ENCODE measurements at places on chromosomes 7 and 10.
A peak's percentile ranks its signal among the peaks of the same experiment; 100 is the strongest.

DNA sequence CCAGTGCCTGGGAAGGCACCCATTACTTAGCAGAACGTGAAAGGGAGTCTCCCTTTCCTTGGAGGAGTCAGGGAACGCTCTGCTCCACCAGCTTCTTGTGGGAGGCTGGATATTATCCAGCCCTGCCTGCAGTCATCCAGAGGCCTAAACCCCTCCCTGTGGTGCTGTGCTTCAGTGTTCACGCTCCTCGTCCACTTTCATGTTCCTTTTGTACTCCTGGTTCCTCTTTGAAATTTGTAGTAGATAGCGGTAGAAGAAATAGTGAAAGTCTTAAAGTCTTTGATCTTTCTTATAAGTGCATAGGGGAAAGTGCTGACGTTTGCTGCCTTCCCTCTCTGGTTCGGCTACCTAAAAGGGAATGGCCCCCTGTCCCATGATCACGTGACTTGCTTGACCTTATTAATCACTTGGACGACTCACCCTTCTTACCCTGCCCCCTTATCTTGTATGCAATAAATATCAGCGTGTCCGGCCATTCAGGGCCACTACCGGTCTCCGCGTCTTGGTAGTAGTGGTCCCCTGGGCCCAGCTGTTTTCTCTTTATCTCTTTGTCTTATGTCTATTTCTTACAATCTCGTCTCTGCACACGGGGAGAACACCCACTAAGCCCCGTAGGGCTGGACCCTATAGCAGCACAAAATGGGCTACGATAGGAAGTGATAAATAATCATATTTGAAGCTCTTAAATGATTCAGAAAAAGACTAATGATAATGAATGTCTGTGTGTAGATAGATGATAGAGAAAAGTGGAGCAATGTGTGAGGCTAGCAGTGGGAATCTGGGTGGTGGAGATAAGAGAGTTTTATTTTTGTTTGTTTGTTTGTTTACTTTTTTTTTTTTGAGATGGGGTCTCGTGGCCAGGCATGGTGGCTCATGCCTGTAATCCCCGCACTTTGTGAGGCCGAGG, 5.8 kb upstream of the ESYT2 start:
- H3K4me1 ChIP-seq = peaks cover 8% of the 10 kb centered on the region
- no peak overlapping the region for H3K27ac ChIP-seq
- no peak for DNase-seq
- H3K4me3 ChIP-seq = no peak overlapping the region

GRCh38 chr10:15123749-15124184, 26.6 kb downstream of the RPP38 start:
- H3K4me1 ChIP-seq = no peaks in the 10 kb centered on the region
- H3K27me3 ChIP-seq = no peaks in the 10 kb centered on the region
- H3K4me3 ChIP-seq = no peak overlapping the region
- no peak overlapping the region for H3K27ac ChIP-seq
- no peak for DNase-seq

GRCh38 chr7:42208572-42208971, 28.4 kb downstream of the GLI3 start:
- peaks cover 26% of the 10 kb centered on the region for H3K4me1 ChIP-seq
- DNase-seq = no peak
- no peak overlapping the region for H3K4me3 ChIP-seq
- peaks cover 52% of the 10 kb centered on the region for H3K36me3 ChIP-seq

DNA sequence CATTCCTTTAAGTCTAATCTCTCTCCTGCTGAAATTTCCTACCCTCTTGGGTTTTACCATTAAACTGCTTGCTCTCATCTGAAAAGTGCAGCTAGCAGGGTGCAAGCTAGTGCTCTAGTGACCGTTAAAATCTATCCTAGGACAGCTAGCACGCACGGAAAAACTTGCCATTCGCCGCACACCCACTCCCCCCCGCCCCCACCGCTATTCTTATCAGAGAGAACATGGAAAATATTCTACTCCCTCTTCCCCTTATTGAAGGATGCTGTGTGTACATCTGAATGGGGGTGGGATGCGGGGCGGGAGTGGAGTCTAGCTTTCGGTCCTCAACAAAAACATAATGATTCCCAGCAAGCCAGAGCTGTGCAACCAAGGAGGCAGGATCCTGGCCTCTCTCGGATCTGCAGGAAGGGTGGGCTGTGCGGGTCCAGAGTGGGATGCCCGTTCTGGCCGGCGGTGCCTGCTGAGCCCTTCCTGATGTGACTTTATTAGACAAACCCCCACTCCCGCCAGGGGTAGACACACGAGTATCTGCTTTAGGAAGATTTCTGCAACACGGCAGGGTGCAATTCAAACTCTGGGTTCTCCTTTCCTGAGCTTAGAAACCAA, 1.1 kb upstream of the ADRA2A start:
- H3K36me3 ChIP-seq = peaks cover 8% of the 10 kb centered on the region
- no peak overlapping the region for H3K27ac ChIP-seq
- H3K4me1 ChIP-seq = peaks cover 17% of the 10 kb centered on the region
- peaks cover 75% of the 10 kb centered on the region for H3K27me3 ChIP-seq
- no peak for DNase-seq

DNA sequence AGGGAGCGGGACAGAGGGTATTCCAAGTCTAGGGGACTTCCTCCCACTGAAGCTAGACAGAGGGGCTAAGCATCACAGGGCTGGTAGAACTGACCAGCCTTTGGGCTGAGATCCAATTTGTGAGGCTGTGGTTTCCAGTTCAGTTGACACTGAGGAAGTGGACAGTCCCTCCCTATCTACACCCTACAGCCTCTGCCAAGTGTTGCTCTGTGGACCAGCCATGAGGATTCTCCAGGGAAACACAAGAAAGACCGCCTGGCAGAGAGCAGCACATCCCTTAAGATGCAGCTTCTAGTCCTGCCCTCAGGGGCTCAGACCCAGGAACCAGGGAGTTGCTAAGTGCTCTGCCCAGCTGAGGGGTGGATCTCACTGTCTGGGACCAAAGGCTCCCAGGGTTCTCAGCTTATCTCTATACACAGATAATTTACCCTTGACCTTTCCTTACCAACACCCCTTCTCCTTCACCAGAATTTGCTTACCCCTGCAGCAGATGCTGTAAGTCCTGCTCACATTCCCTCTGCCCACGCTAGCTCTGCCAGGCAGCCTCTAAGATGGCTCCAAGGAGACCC, 252.0 kb downstream of the SKIDA1 start:
- H3K27ac ChIP-seq = no peak overlapping the region
- no peaks in the 10 kb centered on the region for H3K27me3 ChIP-seq
- DNase-seq = no peak
- peaks cover 4% of the 10 kb centered on the region for H3K36me3 ChIP-seq
- peaks cover 2% of the 10 kb centered on the region for H3K4me1 ChIP-seq
- H3K4me3 ChIP-seq = no peak overlapping the region

- H3K4me1 ChIP-seq = peaks cover 41% of the 10 kb centered on the region
- DNase-seq = no peak
- no peaks in the 10 kb centered on the region for H3K27me3 ChIP-seq
- H3K36me3 ChIP-seq = peaks cover 15% of the 10 kb centered on the region
- H3K27ac ChIP-seq = peak overlapping the region; percentile 89
- H3K4me3 ChIP-seq = peak overlapping the region; percentile 76
Observed at GRCh38 chr7:138243430-138243829, 167.2 kb downstream of the AKR1D1 start.

- no peaks in the 10 kb centered on the region for H3K36me3 ChIP-seq
- H3K27ac ChIP-seq = no peak overlapping the region
- no peak for DNase-seq
- no peaks in the 10 kb centered on the region for H3K4me1 ChIP-seq
- H3K27me3 ChIP-seq = no peaks in the 10 kb centered on the region
- no peak overlapping the region for H3K4me3 ChIP-seq
Observed at GRCh38 chr7:85659364-85659763, 472.5 kb upstream of the SEMA3D start.

GRCh38 chr10:58026036-58026435, 241.7 kb downstream of the IPMK start:
- no peak overlapping the region for H3K27ac ChIP-seq
- no peak overlapping the region for H3K4me3 ChIP-seq
- H3K27me3 ChIP-seq = no peaks in the 10 kb centered on the region

- no peaks in the 10 kb centered on the region for H3K4me1 ChIP-seq
- H3K36me3 ChIP-seq = no peaks in the 10 kb centered on the region
- no peak overlapping the region for H3K4me3 ChIP-seq
- H3K27me3 ChIP-seq = peaks cover 5% of the 10 kb centered on the region
- DNase-seq = no peak
Observed at GRCh38 chr7:100192969-100193368, 15.3 kb downstream of the STAG3 start.

DNA sequence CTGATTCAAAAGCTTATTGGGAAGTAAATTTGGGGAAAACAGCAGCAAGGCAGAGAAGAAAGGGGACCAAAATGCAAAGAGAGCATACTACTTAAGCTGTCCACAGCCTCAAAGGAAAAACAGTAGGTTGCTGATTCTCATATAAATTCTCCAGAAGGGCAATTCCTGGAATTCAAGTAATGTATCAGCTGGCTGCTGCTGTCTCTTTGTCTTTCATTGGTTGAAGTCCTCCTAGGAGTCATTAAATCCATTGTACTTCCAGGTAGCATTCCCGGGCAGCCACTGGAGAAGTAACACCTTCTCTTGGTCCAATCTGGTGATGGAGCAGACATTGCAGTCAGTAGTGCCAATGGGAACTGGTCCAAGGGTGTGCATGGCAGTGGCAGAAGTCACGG, 22.7 kb downstream of the BET1 start:
- H3K27ac ChIP-seq = no peak overlapping the region
- no peak overlapping the region for H3K4me3 ChIP-seq
- DNase-seq = no peak
- no peaks in the 10 kb centered on the region for H3K36me3 ChIP-seq

GRCh38 chr7:79529881-79530235, 76.4 kb upstream of the MAGI2 start:
- no peaks in the 10 kb centered on the region for H3K27me3 ChIP-seq
- no peak overlapping the region for H3K27ac ChIP-seq
- no peak overlapping the region for H3K4me3 ChIP-seq
- H3K4me1 ChIP-seq = peaks cover 14% of the 10 kb centered on the region

- H3K36me3 ChIP-seq = peaks cover 59% of the 10 kb centered on the region
- H3K27me3 ChIP-seq = no peaks in the 10 kb centered on the region
- no peak for DNase-seq
- H3K4me1 ChIP-seq = peaks cover 31% of the 10 kb centered on the region
Observed at GRCh38 chr10:125107166-125107949, 53.0 kb downstream of the CTBP2 start.

DNA sequence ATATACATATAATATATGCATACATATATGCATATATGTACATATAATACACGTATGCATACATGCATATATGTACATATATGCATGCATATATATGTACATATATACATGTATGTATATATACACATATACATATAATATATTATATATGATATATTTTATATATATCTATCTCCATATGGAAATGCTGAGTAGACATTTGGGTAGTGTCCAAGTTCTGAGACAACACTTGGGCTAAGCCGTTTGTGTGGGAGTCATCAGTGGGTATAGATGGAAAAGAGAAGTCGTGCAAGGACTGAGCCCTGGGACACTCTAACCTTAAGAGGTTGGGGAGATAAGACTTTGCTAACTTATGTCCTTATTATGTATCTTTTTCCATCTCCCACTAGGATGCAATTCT, 165.2 kb upstream of the PODXL start:
- peaks cover 23% of the 10 kb centered on the region for H3K27me3 ChIP-seq
- H3K36me3 ChIP-seq = no peaks in the 10 kb centered on the region
- no peaks in the 10 kb centered on the region for H3K4me1 ChIP-seq
- H3K27ac ChIP-seq = no peak overlapping the region
- DNase-seq = no peak

GRCh38 chr7:112108981-112109380, 97.2 kb downstream of the DOCK4 start:
- no peaks in the 10 kb centered on the region for H3K27me3 ChIP-seq
- peaks cover 13% of the 10 kb centered on the region for H3K4me1 ChIP-seq
- no peak overlapping the region for H3K4me3 ChIP-seq
- no peak for DNase-seq
- H3K27ac ChIP-seq = no peak overlapping the region

DNA sequence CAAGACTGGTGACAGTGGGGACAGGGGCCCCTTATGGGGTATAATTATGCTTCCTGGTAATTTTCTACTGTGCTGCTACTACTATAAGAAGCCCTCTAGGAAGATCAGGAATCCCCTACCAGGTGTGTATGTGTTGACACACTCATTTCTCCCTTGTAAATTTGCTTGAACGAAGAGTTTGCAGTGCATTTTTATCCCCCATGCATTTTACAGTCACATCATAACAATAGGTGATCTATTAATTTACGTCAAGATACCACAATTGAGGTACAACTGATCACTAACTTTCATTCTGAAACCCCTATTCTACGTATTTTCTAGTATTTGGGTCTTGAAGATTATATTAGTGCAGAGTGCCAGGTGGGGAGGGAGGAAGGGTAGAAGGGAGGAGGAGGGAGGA, 252.2 kb downstream of the NSUN6 start:
- H3K36me3 ChIP-seq = no peaks in the 10 kb centered on the region
- peaks cover 18% of the 10 kb centered on the region for H3K4me1 ChIP-seq
- no peak overlapping the region for H3K4me3 ChIP-seq
- DNase-seq = no peak

GRCh38 chr7:70018700-70019099, 420.4 kb downstream of the AUTS2 start:
- peaks cover 3% of the 10 kb centered on the region for H3K36me3 ChIP-seq
- no peak overlapping the region for H3K4me3 ChIP-seq
- no peak overlapping the region for H3K27ac ChIP-seq
- H3K27me3 ChIP-seq = no peaks in the 10 kb centered on the region

- peaks cover 12% of the 10 kb centered on the region for H3K4me1 ChIP-seq
- peak overlapping the region; percentile 97 for H3K4me3 ChIP-seq
- no peak for DNase-seq
- peak overlapping the region; percentile 98 for H3K27ac ChIP-seq
- H3K36me3 ChIP-seq = peaks cover 4% of the 10 kb centered on the region
Observed at GRCh38 chr7:7639847-7640220, 718 bp upstream of the UMAD1 start.

DNA sequence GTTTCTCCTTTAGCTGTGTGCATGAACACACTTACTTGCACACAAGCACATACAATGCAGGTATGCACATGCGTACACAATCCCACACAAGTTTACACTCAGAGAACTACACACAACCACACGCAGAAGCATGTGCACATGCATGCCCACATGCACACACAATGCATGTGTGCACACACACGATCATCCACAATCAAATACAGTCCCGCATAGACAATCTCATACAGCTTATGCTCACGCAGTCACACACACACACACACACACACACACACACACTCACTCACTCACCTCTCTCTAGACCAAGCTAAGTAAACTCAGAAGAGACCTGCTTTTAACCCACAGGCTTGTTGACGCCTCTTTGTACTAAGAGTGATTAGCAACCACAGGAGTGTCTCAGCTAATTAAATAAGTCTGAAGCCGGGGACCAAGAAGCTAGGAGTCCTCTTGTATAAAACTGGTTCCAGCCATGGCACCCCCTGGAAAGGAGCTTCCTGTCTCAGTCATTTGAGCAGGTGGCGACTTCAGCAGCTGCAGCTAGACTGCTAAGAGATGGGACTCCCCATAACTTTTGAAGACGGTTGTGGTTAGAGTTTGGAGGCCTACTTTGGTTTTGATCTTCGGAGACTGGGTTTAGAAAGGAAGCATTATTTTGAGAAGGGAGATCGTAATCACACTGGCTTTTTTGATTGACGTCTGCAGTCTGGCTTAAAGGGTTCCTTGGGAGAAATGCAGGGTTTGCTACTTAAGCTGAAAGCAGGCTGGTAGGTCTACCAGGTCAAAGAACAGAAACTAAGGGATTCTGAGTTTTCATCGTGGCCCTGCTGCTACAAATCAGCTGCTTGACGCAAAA, 82.3 kb upstream of the ADRB1 start:
- H3K4me1 ChIP-seq = peaks cover 29% of the 10 kb centered on the region
- H3K27ac ChIP-seq = peak overlapping the region; percentile 78
- DNase-seq = no peak
- H3K36me3 ChIP-seq = no peaks in the 10 kb centered on the region

- peak overlapping the region; percentile 53 for H3K27ac ChIP-seq
- no peak for DNase-seq
- H3K27me3 ChIP-seq = peaks cover 19% of the 10 kb centered on the region
- no peak overlapping the region for H3K4me3 ChIP-seq
- no peaks in the 10 kb centered on the region for H3K36me3 ChIP-seq
Observed at GRCh38 chr7:141430455-141431139, 120.6 kb upstream of the AGK start.
